ENCODE measurements at places on chromosomes 7 and 10. TPM values are rescaled to one million over a fixed set of nuclear protein-coding genes. Genes with fewer than 3 reads are reported as not detected.

Gene CLDN4
- total RNA-seq = not detected

Gene VWDE
- 3.5 TPM for total RNA-seq

DNA sequence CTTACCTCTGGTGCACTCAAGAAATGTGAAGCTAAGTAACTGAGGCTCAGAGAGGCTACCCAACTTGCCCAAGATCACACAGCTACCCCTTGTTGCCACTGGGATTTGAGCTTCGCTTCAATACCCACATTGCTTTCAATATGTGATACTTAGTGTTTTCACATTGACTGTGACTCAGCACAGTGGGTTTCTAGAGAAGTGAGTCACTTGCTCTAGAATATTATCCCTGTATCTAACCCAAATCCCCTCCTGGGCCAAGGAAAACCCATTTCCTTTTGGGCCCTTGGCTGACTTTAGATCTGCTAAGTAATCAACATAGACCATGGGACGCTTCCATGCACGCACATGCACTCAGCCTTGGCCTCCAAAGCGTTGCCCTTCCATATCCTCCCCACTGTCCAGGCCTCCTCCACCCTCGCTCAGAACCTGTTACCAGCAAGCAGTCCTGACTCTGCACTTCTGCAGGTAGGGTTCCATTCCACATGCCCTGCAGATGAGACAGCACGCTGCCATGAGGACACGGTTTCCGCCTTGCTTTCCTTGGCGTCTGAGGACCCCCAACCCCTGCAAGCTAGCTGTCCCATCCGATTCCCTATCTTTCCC lies 87.7 kb upstream of the CHST15 start:
- no peaks in the 10 kb centered on the region for H3K36me3 ChIP-seq
- H3K27me3 ChIP-seq = peaks cover 5% of the 10 kb centered on the region
- H3K4me3 ChIP-seq = no peak overlapping the region
- DNase-seq = no peak
- no peak overlapping the region for H3K27ac ChIP-seq

- H3K4me1 ChIP-seq = no peaks in the 10 kb centered on the region
- DNase-seq = no peak
- H3K36me3 ChIP-seq = no peaks in the 10 kb centered on the region
- H3K4me3 ChIP-seq = no peak overlapping the region
These were observed 378.8 kb upstream of the ETV1 start for GRCh38 chr7:14368285-14368684.

DNA sequence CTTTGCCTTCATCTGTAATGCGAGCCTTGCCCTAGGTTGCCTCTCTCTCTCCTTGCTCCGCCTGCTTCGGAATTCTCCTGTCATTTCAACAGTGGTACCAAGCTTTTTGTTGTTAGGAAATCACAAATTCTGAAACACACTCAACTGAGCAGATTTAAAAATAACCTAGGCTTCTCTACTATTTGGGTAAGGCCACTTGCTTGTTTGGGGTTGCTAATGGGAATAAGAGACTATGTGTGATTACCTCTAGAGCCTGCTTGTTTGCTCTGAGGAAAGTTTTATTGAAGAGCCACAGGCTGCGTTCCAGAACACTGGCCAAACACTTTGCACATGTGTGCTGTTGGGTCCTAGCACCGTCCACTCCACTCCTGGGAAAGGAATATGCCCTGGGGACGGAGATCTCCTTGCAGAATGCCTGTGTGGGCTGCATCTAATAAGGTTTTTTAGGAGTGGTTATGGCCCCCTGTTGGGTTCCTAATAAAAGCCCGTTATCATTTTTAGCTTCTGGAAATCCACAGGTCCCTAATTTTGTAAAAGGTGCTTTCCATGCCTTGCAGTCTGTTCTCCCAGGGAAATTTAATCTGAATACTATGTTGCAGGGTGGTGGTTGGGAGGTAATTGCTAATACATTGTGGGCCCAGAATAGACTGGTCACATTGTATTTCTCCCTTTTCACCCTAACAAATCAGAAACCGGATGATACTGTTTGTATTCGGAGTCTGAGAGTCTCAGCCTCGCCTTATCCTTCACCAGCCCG lies 68.7 kb upstream of the KLF6 start:
- no peak for DNase-seq
- H3K27ac ChIP-seq = peak overlapping the region; percentile 42
- peaks cover 33% of the 10 kb centered on the region for H3K4me1 ChIP-seq

DNA sequence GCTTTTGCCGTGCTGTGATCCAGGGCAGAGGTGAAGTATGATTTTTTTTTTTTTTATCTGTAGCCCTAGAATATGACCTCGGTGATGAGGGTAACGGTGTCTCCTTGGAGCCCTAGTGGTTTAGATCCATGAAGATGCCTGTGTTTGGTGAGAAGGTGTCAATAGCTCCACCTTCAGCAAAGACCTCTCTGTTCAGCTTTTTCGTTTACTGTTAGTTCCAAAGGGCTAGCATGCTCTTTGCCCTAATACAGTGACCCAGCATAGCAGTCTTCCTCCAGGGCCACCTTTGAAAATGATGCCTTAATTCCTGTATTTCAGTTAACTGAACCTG lies 746 bp upstream of the MRPS16 start:
- H3K36me3 ChIP-seq = peaks cover 29% of the 10 kb centered on the region
- no peak for DNase-seq
- H3K27ac ChIP-seq = peak overlapping the region; percentile 94
- H3K27me3 ChIP-seq = no peaks in the 10 kb centered on the region
- peaks cover 37% of the 10 kb centered on the region for H3K4me1 ChIP-seq

DNA sequence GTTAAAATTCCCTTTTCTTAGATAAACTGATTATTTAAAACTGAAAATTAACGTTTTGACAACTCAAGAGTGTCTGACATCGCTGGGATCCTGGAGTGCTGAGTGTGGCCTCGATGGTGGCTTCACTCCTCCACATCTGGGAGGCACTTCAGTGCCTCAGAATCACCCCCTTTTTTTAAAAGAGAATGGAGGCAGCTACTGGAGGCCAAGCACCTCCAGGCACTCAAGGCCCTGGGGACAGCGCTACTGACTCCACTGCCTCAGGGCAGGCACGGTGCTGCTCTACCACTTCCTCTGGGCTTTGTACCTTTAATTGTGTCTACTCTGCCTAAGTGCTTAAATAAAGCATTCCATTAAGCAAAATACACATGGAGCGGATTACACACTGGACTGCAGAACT lies 27.2 kb upstream of the NCAPG2 start:
- no peak overlapping the region for H3K27ac ChIP-seq
- H3K36me3 ChIP-seq = peaks cover 45% of the 10 kb centered on the region
- H3K27me3 ChIP-seq = no peaks in the 10 kb centered on the region
- DNase-seq = no peak
